Left renal cortex interstitium (tissue), 4 donors: ENCODE measurements at places on chromosomes 2 and 18.

DNA sequence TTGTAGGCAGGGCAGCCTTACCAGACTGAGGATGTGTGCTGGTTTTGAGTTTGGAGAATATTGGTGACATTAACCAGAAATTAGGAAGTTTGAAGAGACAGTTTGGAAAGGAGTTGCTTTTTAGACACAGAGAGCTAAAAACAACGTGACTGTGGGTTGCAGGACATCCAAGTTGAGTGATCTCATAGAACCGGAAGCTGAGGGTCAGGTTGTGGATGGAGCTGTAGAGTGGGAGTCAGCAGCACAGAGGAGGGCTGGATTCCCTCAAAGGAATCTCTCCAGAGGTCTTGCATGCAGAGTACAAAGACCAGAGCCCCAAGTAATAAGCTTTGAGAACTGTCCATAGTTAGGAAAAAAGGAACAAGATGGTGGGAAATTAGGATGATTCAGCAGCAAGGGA, 9.3 kb downstream of the MAPRE3 start:
- DNase-seq = no peak

DNA sequence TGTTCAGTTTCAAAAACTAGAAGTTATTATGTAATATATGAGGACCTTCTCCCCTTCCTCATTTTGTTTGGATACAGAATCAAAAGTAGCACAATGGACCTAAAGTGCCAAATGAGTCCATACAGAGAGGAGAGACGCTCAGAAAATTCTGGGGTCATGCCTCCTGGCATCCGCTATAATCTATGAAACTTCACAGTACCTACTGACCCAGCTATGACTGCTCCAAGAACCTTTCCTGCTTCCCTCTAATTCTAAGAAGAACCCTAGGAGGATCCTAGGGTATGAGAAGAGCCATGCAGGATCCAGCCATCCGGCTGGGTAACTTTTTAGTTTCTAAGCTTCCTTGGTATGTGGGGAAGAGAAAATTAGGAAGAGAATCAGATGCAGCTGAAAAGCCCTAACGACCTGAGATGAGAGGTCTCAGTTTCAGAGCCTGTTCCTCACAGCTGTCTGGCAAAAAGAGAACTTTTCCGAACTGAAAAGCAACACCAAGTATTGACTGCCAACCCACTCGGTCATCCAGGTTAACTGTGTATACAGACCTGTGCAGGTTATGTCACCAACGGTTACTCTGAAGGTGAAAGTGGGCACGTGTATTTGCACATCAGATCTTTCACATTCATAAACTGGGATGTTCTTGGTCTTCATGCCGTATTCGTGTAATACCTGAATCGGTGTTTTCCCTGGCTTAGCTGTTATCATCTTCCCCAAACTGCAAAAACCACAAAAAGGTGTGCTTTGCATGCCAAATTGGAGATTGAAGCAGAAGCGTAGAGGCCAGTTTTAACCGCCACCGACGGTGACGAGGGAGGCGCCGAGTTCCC, 1.1 kb downstream of the PRKRA start:
- DNase-seq = no peak

GRCh38 chr2:208279236-208279635, 13.2 kb downstream of the PIKFYVE start:
- no peak for DNase-seq

- DNase-seq = no peak
Observed at GRCh38 chr2:102226612-102227391, 40.0 kb downstream of the IL1RL2 start.

- DNase-seq = no peak
Observed at GRCh38 chr2:218432676-218433365, 13.9 kb downstream of the VIL1 start.

DNA sequence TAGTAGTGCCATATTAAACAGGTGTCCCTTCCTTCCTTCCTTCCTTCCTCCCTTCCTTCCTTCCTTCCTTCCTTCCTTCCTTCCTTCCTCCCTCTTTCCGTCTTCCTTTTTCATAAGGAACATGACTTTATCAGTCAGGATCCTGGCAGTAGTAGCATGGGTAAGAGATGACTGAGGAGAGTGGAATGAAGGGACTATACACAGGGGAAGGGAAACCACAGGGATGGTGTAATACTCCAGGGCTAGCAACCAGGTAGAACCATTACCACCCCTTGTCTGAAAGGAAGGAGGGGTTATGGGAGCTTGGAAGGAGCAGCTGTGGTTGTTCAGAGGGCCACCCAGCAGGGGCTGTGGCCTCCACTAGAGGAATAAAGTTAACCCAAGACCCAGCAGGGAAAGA, 23.2 kb upstream of the KDM3A start:
- DNase-seq = no peak

GRCh38 chr2:25044990-25045389, 3.1 kb downstream of the EFR3B start:
- no peak for DNase-seq

- no peak for DNase-seq
Observed at GRCh38 chr2:144890828-144891227, 370.9 kb upstream of the ZEB2 start.

- DNase-seq = no peak
Observed at GRCh38 chr2:16285813-16286510, 345.6 kb downstream of the MYCN start.

GRCh38 chr2:2901384-2902345, 476.0 kb downstream of the EIPR1 start:
- no peak for DNase-seq

- no peak for DNase-seq
Observed at GRCh38 chr2:5668682-5669250, 23.4 kb upstream of the SOX11 start.

GRCh38 chr2:234880551-234881211, 71.1 kb upstream of the SH3BP4 start:
- DNase-seq = no peak

DNA sequence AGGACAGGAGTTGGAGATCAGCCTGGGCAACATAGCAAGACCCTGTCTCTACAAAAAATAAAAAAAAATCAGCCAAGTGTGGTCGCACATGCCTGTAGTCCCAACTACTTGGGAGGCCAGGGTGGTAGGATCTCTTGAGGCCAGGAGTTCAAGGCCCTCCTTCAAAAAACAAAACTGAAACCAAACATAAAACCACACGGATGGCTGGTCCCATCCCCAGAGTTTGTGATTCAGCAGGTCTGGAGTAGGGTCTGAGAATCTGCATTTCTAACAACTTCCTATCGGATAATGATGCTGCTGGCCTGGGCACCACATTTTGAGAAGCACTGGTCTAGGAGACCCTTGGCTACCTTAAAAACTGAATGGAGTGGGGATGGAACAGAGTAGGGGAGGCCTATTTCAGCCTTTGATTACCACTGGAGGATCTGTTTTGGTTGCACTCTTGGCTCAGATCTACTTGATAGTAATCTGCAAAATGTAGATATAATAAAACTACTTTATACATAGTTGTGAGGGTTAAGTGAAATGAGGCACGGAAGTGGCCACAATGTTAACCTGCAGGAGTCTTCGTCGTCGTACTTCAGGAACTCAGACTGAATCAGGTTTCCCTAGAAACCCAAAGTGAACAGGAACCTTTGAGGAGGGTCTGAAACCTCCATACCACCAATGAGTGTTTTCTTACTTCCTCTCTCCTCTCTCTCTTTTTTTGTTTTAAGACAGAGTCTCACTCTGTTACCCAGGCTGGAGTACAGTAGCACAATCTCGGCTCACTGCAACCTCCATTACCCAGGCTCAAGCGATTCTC, 25.5 kb upstream of the NFE2L2 start:
- no peak for DNase-seq

DNA sequence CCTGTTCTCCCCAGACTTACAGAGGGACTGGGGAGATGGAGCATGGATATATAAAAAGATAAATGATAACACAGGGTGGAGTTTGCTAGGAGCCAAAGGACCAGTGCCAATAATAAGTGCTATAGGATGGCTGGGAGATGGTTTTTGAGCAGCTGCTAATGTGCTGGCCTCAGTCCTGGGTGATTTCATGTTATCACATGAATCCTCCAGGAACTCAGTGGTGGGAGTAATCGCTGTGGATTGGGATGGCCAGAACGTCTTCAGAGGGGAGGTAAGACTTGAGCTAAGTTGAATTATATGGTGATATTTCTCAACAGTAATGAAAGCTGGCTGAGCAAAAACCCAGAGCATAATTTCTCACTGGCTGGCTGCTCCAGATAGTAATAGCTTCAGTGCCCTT, 441.4 kb downstream of the SLC4A3 start:
- no peak for DNase-seq

- DNase-seq = no peak
Observed at GRCh38 chr2:99776906-99777646, 287.3 kb upstream of the REV1 start.

DNA sequence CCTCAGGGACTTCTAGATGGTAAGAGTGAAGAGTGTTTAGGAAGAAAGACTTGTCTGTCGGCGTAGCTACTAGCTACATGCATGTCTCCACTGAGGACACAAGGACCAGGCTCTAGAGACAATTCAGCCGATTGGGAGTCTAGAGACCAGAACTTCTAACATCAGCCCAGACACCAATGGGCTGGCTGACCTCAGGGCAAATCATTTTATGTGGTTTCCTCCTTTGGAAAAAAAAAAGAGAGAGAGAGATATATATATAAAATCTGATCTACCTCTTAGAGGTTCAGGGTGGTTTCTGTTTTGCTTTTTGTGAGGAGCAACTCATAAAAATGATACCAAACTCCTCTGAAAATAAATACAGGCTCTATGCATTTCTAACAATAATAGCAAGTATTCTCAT, 212.8 kb downstream of the BCL2 start:
- no peak for DNase-seq

GRCh38 chr2:174518395-174518794, 31.6 kb upstream of the GPR155 start:
- no peak for DNase-seq

- no peak for DNase-seq
Observed at GRCh38 chr18:52499644-52500043, 159.6 kb downstream of the DCC start.

- DNase-seq = no peak
Observed at GRCh38 chr18:53747210-53747609, 477.3 kb downstream of the MBD2 start.

DNA sequence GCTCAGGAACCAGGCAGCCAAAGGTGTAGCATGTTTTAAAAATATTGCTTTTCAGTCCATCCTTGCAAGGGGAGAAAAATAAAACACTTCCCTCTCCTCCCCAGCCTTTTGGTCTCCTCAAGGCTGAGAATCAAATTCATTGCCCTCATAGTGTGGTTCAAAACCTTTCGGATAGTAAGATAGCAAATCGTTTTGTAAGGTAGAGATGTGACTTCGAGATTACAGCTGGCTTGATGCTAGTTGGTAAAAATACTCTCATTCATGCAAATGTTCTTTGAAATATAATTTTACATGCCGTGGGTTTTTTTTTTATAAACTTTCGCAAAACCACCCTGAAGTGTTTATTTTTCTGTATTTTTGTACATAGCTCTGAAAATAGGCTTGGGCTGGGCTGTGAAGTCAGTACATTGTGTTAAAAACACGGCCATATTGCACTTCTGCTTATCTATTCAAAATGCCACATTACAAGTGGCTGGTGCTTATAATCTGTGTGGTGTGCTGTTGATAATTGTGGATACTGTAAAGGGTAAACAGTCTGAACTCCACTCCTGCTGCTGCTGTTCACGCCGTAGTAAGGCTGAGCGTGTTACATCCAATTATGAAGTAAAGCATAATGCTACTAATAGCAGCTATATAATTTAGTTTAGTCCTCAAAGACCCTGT, 172.0 kb upstream of the SIX3 start:
- DNase-seq = no peak

- DNase-seq = peak; percentile 10
Observed at GRCh38 chr2:111117598-111118480, 2.9 kb upstream of the BCL2L11 start.

- no peak for DNase-seq
Observed at GRCh38 chr18:45731716-45732115, 7.7 kb downstream of the SLC14A1 start.

DNA sequence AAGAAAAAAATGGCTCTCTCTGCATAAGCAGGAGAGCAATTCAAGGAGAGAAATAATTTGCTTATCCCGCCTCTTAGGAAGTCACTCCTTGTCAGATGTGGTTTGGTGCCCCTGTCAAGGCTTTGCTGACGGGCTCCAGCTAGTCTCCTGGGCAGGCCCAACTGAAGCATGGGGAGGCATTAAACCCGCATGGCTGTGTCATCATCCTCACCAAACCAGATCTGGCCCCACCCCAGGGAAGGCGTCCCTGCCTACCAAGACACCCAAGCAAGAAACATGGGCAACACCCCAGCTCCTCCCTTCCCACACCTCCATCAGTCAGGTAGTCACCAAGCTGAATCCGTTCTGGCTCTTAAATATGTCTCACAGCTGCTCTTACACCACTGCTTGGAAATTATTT, 108.0 kb downstream of the SGPP2 start:
- DNase-seq = no peak

DNA sequence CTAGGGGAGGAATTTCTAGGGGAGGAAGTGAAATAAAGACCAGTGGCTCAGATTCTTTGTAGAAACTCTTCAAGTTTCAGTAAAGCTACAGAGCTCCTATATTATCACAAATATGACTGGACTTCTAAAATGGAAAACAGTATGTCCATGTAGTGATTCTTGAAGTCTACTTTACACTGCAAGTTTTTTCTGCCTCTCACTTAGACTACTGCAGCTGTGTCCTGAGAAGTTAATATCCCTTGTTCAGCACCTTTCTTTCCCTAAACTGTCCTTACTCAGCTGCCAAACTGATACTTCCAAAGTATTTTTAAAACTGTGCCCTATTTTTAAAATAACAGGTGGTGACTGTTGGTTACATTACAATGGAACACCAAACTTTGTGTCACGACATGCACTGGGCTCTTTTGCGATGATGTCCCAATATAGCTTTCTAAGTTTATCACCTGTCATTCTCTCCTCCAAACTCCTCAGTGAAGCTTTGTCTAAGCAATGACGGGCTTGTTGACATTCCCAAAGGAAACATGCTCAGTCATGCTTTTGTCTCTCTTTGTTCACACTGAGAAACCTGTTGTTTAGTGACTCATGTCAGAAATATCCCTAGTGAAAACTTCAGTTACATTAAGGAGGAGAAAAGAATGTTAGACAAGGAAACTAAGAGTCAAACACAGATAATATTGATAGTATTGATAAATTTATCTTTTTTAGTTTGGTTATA, 341.1 kb downstream of the ARL6IP6 start:
- no peak for DNase-seq
